Stimulated activated CD4-positive, alpha-beta T cell treated with anti-CD3 and anti-CD28 coated beads, TNF-alpha, amount 100 ng/mL, for 4 hours (primary cell): ENCODE measurements at places on chromosomes 2 and 18.

DNA sequence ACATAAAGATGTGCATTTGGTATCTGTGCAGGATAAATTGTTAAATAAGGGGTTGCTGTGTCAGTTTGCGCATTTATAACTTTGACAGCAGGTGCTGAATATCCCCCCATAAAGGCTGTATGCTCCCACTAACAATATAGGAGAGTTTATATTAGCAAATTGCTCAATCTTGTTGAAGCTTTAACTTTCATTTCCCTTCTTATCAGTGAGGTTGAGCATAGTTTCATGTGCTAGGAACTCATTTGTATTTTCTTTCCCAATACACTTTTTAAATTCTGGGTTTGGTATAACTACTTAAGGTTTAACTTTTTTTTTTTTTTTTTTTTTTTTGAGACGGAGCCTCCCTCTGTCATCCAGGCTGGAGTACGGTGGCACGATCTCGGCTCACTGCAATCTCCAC is 89.0 kb downstream of the FAM117B start:
- no peak for DNase-seq

DNA sequence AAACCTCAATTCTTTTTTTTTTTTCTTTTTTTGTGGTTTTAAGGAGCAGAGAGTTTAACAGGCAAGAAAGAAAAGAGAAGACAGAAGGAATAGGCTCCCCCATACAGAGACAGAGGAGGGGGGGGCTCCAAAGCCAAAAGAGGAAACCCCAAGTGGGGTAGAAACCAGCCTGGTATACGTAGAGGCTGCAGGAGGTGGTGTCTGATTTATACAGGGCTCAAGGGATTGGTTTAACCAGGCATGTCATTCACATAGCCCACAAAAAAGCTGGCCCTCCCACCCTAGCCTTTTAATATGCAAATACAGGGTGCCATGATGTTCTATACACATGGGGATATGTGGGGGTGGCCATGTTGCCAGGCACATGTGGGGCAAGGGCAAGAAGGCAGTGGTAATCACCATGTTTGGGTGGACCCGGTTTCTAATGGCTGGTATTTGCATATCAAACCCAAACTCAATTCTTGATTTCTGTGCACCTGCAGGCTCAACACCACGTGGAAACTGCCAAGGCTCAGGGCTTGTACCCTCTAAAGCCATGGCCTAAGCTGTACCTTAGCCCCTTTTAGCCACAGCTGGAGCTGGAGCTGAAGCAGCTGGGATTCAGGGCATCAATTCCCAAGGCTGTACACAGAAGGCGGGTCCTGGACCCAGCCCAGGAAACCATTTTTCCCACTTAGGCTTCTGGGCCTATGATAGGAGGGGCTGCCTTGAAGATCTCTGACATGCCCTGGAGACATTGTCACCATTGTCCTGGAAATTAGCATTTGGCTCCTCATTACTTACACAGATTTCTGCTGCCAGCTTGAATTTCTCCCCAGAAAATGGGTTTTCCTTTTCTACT is 170.3 kb downstream of the MAIP1 start:
- DNase-seq, result no peak

GRCh38 chr2:102206666-102207341 is 20.0 kb downstream of the IL1RL2 start:
- DNase-seq, result no peak

DNA sequence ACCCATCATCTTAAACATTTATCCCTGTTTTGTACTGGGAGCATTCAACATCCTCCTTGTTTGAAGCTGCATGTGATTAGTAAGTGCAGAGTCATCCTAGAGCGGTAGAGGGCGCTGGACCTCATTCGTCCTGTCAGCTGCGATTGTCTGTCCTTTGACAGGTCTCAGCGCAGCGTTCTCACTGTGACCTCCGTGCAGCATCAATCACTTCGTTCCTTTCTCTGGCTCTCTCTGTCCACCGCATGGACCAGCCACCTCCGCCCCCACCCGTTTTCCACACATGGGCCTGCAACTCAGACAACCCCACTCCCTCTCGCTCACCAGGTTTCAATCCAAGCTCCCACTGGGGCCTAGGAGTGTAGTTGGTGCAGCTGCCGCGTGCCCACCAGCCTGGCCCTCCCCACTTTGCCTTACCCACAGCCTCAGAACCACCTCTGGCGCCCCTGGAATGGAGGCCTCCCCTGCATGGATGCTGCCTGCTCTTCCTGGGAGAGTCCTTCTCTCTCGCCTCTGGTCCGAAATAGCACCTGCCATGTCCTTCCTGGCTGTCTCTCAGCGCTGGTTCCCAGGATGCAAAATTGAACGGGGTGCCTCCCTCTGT is 90.5 kb downstream of the NDUFA10 start:
- peak; percentile 19 for DNase-seq

- no peak for DNase-seq
These were observed 6.9 kb downstream of the CENPA start for GRCh38 chr2:26792720-26793119.

GRCh38 chr2:85444629-85445172 is 26.2 kb downstream of the SH2D6 start:
- no peak for DNase-seq

DNA sequence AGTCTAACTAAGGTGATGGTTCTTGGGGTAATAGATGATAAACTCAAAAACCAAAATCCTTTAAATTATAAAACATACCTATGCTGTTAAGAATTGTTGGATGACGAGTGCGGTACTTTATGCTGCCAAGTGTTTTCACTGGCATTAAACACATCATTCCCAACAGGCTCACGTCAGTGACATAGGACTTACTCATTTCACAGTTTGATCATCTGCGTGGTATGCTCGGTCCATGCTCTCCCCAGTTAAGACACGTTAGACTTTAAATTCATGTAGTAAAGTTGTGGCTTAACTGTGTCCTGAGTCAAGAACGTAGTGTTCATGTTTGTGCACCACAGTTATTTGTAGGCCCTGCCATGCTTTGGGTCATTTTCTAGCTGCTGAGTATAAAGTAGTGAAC is 125.6 kb upstream of the MYT1L start:
- DNase-seq, result no peak

- no peak for DNase-seq
These were observed 12.3 kb upstream of the TFCP2L1 start for GRCh38 chr2:121297217-121297830.

GRCh38 chr2:67839242-67839641 is 223.6 kb downstream of the C1D start:
- DNase-seq, result no peak

GRCh38 chr2:108967757-108968156 is 21.3 kb downstream of the EDAR start:
- no peak for DNase-seq

- DNase-seq, result no peak
These were observed 55.7 kb downstream of the PTPN2 start for GRCh38 chr18:12828116-12829051.

DNA sequence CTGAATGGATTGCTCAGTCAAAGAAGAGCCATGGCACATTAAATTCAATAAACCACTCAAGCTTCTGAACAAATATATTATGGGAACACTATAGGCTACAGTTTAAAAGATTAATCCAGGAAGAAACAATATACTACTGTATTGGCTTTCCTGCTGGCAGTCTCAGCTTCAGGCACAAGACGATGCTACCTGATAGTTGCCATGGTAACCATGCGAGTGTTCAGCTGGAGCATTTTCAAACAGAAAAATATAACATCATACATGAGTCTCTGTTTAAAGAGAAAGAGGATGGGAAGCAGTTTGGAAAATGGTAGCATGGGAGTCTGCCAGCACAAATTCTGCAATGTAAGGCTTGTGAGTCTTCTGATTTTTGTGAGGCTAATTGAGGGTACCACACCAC is 65.9 kb upstream of the CPO start:
- no peak for DNase-seq

- no peak for DNase-seq
These were observed 17.8 kb downstream of the SERPINB13 start for GRCh38 chr18:63604791-63605567.

GRCh38 chr2:71174207-71174606 is 43.8 kb downstream of the MPHOSPH10 start:
- no peak for DNase-seq

- DNase-seq, result no peak
These were observed 44.4 kb downstream of the FHOD3 start for GRCh38 chr18:36341944-36342343.

GRCh38 chr18:2823202-2823601 is 23.6 kb upstream of the EMILIN2 start:
- DNase-seq, result no peak

- DNase-seq, result no peak
These were observed 21.8 kb downstream of the ATAD2B start for GRCh38 chr2:23905155-23905554.

- DNase-seq, result no peak
These were observed 39.5 kb downstream of the AOX1 start for GRCh38 chr2:200625282-200625681.

GRCh38 chr2:96095116-96095636 is 21.2 kb downstream of the ADRA2B start:
- no peak for DNase-seq

DNA sequence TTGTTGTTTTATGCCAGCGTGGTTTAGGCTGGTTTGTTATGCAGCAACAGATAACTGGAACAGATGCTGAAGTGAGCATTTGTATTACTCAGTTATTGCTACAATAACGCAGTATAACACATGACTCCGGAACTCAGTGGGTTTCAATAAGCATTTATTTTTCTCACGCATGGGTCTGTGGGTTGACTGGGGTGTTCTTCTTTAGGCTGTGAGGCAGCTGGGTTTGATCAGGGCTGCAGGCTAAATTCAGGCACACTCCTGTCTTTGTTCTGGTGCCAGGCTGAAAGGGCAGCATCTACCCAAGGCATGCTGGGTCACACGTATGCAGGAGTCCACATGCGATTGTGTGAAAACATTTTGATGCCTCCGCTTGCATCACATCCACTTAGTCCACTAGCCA is 3.8 kb upstream of the SLC1A4 start:
- no peak for DNase-seq

- DNase-seq, result no peak
These were observed 223.7 kb downstream of the NUP35 start for GRCh38 chr2:183347969-183348368.

DNA sequence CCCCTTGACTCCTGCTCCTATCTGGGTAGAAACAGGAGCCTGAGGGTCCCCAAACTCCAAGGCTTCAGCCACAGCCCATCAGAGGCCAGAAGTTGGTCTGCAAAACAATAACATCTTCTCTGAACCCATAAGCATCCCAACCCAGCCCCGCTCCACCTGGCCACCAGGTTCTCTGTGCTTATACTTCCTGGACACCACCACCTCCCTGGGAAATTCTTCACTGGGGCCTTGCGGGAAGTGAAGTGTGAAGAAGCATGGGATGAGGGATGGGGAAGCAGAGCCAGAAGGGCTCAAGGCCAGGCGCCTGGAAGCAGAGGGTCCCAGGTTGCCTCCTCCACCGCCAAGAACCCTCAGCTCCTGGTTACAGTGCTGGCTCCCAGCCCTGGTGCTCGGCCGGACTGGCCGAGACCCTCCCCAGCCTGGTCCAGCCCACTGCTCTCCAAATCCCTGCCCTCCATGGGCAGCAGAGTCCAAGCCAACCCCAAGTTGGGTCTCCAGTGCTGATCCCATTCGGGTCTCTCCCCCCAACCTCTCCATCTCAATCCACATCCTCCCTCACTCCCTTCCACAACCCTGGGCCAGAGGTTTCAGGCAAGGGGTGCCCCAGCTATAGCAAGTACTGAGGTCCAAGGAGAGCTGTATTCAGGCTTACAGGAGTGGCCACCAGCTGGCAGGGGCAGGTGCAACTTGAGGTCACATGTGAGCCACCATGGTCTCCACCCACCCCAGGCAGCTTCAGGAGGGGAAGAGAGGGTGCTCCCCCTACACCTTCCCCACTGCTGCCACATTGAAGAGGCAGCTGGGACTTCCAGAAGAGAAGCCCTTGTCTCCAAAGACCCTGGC is 60.7 kb downstream of the TNS1 start:
- no peak for DNase-seq

GRCh38 chr18:32775628-32776027 is 2.8 kb upstream of the KLHL14 start:
- DNase-seq, result no peak

DNA sequence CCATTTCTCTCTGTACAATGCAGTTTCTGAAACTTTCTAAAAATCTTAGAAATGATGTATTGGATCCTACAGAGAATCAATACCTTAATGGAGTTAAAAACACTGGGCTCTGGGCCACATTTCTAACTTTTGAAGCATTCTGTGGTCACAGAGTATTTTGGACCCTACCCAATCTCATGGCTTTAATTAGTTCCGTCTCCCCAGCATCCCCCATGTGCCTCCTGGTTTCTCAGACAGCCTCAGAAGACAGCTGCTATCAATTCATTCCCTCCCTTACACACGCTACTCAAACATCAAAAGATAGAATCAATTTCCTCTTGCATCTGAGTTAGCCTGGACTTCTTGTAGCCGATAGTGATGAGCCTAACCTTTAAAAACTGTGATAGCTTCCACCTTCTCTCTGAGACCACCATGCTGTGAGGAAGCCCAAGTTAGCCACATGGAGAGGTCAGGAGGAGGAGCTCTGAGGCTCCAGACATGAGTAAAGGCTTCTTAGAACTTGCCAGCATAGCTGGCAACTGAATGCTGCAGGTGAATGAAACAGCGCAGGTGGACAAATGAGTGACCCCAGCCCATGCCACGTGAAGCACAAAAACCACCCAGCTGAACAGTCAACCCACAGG is 10.4 kb downstream of the ADCY3 start:
- no peak for DNase-seq

DNA sequence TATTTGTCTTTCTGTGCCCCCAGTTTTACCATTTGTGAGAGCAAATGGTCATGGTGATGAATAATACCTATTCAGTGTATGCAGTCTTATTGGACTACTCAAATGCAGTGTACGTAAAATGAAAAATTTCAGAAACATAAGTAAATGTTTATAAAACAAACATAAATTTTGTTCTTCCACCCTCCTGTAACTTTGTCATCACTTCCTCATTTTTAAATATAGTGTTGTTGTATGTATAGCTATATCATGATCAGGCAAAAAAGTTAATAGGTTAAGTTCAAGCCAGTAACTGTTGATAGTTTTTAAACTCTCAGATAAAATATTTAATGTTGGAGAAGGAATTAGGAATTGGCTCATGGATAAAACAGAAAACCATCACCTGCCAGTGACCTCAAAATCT is 93.2 kb downstream of the KLF7 start:
- DNase-seq, result no peak

- no peak for DNase-seq
These were observed 185.8 kb downstream of the DOK6 start for GRCh38 chr18:69586537-69586936.

GRCh38 chr2:47688561-47688960 is 94.4 kb upstream of the MSH6 start:
- no peak for DNase-seq

DNA sequence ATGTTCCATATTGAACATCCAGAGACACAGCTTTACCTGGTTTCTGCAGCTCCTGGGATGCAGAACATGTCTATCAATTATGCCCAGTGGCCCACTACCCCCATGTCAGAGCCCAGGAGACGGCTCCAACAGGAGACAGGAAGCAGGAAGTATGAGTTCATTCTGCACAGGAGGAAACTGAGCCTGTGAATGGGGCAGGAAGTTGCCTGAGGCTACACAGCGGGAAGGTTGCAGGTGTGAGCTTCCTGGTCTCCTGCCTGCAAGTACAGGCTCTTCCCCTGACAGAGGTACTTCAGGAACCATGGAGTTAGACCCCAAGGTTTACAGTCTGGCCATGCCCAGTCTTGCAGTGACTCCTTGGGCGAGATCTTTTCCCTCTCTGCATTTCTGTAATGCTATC is 2.8 kb upstream of the BOK start:
- no peak for DNase-seq
